ENCODE measurements at places on chromosomes 11 and 22.

- DNase-seq = no peak
These were observed 15.7 kb downstream of the NNMT start for GRCh38 chr11:114311946-114312345.

GRCh38 chr11:19173004-19173689, 28.6 kb downstream of the CSRP3 start:
- DNase-seq = no peak

DNA sequence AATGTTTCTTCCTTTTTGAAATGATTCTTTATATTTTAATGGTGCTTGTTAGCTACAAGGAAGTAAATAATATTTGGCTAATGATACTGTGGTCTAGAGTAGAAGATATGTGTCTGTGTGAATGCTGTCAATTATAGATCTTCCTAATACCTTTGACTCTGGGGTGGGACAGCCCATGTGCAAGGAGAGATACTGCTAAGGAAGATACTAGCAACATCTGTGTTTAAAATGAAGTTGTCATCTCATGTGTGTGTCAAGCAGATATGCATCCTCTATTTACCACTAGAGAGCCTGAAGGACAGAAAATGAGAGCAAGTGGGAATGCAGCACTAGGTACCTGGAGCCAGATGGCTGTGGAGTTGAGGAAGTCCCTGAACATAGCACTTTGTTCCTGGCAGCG, 34.1 kb downstream of the PPME1 start:
- DNase-seq = no peak

DNA sequence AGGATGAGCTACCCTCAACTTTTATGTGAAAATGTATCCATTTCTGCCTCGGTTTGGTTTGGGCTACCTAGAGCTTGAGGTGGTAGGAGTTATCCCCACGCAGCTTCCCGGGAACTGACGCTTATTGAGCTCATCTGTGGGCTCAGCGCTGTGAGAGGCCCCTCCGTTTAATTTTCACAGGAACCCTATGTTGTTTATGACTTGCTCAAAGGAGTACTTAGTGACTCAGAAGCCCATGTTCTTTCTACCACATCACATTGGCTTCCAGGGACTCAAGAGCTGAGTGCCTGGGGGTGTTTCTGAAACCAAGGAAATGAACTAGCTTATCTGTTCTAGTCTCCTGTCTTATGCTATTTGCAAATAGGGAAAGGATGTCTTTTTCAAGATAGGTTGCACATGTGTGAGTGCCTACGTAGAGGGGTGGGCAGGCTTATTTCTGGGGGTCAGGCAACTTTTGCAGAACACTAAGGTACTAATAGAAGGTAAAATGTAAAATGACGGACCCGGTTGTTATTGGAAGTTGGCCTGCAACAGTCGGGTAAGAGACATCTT, 40.5 kb downstream of the MICAL2 start:
- DNase-seq = no peak

DNA sequence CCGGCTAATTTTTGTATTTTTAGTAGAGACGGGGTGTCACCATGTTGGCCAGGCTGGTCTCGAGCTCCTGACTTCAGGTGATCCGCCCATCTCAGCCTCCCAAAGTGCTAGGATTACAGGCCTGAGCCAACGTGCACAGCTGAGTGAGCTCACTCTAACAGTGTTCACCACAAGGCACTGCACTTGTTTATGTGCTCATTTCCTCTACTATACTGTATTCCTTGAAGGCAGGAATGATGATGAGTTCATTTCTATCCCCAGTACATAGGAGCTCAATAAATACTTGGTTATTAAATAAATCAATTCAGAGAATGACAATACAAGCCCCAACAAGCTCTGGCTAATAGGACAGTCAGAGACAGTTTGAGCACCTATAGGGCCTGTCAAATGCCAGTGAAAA, 29.1 kb downstream of the ALG8 start:
- no peak for DNase-seq

DNA sequence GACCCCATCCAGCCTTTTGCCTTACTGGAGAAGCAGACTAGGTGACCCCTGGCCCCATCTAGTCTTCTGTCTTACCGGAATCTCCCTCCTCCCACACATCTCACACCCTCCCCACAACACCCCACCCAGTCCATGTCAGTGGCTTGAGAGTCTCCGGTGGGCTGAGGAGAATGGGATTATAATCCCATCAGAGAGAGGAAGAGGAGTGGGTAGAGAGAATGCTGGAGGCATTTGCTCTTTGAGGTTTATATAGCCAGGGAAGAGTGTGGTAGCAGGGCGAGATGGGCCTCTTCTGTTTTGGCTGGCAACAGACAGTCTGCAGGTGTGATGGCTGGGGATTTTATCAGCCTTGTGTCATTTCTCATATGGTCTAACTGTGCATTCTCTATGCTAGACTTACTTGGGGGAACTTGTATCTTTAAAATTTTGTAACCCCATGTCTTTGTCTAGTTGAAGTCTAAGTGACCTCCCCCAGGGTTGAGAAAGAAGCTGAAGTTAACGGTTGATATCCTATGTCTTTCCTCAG, 50.3 kb downstream of the GRAMD1B start:
- DNase-seq = no peak

- no peak for DNase-seq
These were observed 6.6 kb upstream of the APOL2 start for GRCh38 chr22:36245805-36246356.

DNA sequence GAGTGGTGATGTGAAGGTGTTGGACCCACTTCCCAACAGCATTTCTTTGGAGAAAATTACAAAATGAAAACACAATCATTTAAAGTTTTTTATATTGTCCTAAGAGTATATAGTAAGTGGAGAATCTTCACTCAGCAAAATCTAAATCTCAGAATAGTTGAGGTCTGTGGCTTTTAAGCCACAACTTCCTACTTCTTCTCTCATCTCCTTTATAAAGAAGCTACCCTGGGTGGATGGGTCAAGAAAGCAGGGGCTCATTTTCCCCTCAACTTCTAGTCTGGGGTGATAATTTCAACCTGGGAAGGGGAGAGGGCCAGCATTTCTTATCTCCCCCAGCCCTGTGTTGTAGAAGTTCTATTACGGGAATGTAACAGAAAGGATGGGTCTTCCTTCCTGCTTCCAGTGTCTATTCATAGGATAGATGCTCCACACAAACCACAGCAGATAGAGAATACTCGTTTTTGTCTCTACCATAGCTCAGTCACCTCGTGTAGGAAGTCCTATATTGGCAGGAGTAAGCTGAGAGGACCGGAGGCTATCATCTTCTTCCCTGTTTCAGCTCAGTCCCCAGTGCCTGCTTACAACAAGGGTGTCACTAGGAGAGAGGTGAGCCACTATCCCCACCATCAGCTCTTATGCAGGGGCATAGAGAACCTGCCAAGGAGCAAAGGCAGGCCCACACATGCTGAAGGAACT, 341.5 kb downstream of the CASP12 start:
- DNase-seq = no peak

DNA sequence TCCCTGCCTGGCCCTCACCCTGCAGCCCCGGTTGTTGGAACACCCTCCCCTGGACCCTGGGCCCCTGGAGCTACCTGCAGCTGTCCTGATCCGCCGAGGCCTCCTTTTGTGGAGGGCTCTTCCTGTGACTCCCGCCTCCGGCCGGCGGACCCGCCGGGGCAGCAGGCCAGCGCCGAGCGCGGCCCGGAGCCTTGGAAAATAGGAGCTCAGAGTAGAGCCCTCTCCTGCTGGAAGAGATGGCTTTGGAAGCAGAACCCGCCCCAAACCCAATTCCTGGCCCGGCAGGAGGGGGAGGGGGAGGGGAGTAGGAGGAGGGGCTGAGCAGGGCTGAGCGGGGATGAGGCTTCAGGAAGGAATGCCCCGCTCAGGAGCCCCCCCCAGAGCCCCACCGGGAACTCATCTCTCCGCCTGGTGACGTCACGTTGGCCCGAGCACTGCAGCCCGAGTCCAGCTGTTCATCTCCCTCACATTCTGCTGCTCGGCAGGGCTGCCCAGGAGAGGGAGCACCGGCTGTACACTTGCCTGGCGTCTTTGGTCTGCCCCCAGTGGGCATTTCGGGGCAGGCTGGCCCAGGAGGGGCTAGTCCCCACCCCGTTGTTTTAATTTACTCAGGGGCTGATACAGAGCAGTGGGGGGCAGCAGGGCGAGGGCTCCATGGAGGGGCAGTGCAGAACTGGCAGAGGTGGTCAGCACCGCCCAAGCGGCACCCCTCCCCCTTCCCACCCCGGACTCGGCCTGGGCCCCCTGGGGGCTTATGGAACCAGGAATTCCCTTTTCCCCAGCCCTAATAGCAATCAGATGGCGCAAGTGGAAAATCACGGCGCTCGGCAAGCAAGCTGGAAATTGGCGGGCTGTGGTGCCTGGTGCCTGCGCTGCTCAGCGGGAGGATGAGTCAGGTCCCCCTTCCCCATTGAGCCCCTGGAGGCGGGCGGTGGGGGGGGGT, at the start of gene MRGPRF:
TSS of gene MRGPRF (minus strand) at position 238 of the 943 bp plus-strand sequence. CDS start 3,345 bp downstream, outside the sequence.
- no peak for DNase-seq

DNA sequence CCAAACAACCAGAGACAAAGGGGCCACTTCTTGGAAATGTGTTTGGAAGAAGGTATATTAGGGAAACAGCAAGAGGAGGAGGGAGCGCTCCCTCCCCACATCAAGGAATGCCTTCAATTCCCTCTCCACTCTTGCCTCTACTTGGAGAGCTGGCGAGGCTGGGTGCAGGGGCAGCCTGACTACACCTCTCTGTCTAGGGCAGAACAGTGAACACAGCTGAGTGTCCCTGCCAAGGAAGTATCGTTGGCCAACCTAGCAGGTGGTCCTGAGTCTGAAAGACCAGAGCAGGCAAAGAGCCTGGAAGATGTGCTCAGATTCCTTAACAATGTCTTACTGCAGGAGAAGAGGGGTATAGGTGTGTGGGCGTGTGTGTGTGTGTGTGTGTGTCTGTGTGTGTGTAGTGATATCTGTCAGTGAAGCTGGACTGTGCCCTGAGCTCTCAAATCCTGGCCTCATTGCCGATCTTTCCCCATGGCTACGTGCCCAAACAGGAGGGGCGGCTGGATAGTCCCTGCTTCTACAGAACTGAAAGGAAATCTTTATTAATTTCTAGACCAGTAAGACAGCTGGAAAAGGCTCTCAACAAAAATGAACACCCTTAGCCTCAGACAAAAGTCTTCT, 46.8 kb downstream of the PAMR1 start:
- no peak for DNase-seq

- DNase-seq = no peak
These were observed 108.8 kb upstream of the TEAD1 start for GRCh38 chr11:12565406-12565805.

DNA sequence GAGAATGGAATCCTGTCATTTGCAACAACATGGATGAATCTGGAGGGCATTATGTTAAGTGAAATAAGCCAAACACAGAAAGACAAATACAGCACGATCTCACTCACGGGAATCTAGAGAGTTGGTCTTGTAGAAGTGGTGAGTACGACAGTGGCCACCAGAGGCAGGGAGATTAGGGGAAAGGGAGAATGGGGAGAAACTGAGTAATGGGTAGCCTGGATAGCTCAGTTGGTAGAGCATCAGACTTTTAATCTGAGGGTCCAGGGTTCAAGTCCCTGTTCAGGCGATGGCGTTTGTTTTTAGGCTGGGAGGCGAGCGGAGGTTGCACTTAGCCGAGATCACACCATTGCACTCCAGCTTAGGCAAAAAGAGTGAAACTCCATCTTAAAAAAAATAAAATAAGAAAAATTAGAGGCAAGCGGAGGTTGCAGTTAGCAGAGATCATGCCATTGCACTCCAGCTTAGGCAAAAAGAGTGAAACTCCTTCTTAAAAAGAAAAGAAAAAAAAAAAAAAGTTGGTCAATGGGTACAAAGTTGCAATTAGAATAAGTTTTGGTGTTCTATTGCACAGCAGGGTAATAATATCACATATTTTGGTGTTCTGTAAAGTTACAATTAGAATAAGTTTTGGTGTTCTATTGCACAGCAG, 95.7 kb upstream of the UBASH3B start:
- DNase-seq = no peak

DNA sequence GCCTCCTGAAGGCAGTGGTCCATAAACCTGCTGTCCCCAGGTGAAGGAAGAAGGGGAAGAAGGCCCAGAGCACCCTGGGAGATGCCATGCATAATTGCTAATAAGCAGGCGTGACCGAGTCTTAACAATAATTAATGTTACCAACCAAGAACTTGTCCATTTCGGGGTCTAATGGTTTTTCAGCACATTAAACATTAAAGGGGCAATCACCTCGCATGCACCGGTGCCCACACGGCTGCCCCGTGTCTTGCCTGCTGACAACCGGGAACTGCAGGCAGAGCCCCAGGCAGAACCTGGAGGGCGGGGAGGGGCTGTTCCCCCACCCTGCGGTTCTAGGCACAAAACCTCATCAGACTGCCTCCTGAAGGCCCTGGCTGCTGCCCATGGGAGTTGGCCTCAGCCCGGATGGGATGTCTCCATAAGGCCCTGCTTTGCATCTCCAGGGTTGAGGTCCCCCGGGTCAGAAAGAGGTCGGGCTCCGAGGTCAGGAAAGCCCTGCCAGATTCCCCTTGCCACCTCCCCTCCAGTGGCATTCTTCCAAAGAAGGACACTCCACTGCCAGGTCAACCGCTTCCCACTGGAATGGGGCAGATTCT, 169.0 kb downstream of the BUD13 start:
- DNase-seq = no peak

- DNase-seq = no peak
These were observed 49.4 kb downstream of the KCNQ1OT1 start for GRCh38 chr11:2650343-2650867.

DNA sequence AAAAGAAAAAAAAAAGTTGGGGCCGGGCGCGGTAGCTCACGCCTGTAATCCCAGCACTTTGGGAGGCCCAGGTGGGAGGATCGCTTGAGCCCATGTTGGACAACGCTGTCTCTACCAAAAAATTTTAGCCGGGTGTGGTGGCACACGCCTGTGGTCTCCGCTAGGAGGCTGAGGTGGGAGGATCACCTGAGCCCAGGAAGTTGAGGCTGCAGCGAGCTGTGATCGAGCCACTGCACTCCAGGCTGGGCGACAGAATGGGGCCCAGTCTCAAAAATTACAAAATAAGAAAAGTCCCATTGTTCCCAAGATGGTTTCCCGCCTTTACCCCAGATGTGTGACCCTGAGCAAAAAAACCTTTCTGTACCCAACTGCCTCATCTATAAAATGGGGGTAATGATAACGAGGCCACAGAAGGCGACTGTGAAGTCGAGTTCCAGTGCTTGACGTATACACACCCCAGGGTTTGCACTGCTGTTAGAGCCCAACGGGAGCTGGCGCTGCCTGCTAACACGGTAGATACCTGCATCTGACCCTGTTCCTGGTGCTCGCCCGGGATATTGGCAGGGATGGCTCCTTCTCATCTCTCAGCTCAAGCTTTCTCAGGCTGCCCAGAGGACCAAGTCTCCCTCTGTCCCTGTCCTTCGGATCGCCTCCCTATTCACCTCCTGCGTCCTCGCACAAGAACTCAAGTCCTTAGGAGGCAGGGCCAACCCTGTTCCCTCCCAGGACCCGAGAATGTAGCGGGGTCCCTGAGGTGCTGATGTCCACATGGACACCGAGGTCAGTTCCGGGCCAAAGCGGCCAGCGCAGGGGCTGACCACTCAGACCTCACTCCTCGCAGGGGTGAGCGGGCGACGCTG, 1.1 kb upstream of the RPLP2 start:
- no peak for DNase-seq
